Nephron progenitor cell (in vitro differentiated cells): ENCODE measurements at places on chromosomes 12 and 14.

DNA sequence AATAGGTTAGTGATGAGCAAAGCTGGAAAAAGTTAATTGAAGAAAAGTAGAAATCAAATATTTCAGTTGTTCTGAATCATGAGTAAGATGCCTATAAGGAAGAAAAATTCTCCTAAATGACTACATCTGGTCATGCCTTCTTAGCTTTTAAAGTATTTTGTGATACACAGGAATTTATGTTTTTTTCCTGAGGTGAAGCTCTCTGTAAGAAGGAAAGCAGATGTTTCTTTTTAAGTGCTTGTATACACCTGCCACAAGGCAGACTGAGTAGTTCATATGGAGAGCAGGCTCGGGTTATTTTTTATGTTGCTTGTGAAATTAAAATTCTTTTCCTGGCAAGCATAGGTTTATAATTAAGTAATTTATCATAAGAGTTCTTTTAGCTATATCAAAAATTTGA is 275.2 kb downstream of the RAD51B start:
- no peak for DNase-seq

DNA sequence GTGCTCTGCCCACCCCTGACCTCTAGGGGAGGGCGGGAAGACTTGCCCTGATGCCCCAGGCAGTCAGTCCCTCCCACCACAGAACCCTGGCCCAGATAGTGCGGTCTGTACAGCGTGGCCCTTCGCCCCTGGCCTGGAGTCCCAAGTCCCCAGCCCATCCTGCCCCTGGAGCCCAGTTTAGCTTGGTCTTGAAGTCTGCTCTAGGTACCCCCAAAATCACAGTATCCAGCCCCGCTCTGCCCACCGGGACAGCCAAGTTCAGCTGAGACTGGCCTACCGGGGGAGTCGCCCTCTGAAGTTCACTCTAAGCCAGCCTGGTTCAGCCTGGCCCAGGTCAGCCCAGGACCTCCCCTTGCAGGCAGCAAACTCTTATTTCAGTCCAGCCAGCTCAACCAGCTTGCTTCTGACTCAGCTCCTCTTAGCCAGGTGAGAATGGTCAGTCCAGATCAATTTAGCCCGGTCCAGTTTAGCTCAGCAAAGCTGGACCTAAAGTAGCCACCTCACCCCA is 75.9 kb downstream of the TMEM121 start:
- DNase-seq = no peak

- no peak for DNase-seq
Observed at GRCh38 chr12:9872742-9873141, 3.6 kb upstream of the CLEC2B start.

GRCh38 chr14:101239065-101239464 is 322.2 kb upstream of the DIO3 start:
- no peak for DNase-seq

GRCh38 chr12:54364413-54364812 is at the start of gene GPR84:
GPR84 (minus strand) TSS chr12:54364486; CDS start chr12:54363851, 635 bp downstream.
- no peak for DNase-seq

GRCh38 chr14:68770553-68771286 is 22.1 kb downstream of the ZFP36L1 start:
- DNase-seq = no peak

DNA sequence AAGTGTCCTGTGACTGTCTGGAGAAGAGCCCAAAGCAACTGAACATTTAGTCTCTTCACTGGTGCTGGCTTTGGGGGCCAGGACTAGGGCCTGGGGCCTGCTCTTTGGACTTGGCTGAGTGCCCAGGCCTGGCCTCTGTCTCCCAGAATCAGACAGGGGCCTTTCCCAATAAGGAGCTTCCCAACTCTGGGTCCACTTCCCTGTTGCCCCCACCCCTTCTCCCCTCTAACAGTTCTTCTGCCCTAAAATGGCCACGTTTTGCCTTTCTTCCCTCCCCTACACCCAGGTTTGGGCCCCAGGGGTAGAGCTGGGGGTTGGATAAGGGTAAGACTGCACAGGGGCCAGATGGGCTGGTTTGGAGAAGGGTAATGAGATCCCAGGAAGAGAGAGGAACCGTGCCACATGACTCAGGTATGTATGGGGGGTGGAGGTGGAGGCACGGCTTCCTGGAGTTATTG is 10.0 kb upstream of the ITGA5 start:
- no peak for DNase-seq

- no peak for DNase-seq
Observed at GRCh38 chr14:68825729-68826128, 32.9 kb upstream of the ZFP36L1 start.

DNA sequence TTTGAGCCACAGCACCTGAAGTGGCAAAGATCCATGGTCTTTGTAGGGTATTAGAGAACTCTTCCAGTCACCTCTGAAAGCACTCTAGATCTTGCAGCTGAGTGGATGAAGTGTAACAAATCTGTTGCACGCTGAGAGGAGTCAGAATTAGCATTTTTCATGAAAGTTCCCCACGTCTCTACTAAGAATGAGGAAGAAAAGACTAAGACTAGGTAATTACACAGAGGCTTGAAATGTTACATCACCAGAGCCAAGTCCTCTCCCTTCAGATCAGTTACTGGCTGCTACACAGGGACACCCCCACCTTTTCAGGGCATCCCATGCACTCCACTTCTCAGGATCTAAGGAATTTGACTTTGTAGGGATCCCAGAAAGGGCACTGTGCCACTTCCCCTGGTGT is 98.6 kb upstream of the FKBP4 start:
- DNase-seq = no peak

DNA sequence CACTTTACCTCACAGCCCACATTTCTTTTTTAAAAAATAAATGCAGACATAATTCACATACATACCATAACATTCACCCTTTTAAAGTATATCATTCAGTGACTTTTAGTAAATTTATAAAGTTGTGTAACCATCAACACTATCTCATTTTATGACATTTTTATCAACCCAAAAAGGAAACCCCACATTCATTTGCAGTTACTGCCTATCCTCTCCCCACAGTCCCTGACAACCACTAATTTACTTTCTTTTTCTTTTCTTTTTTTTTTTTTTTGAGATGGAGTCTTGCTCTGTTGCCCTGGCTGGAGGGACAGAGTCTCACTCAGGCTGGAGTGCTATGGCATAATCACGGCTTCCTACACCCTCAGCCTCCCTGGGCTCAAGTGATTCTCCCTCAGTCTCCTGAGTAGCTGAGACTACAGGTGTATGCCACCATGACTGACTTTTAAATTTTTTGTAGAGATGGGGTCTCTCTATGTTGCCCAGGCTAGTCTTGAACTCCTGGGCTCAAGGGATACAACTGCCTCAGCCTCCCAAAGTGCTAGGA is 1.5 kb upstream of the EP400 start:
- no peak for DNase-seq

- DNase-seq = no peak
Observed at GRCh38 chr12:108831309-108831991, 25.9 kb downstream of the SSH1 start.
